ENCODE measurements at places on chromosomes 1 and 21.

DNA sequence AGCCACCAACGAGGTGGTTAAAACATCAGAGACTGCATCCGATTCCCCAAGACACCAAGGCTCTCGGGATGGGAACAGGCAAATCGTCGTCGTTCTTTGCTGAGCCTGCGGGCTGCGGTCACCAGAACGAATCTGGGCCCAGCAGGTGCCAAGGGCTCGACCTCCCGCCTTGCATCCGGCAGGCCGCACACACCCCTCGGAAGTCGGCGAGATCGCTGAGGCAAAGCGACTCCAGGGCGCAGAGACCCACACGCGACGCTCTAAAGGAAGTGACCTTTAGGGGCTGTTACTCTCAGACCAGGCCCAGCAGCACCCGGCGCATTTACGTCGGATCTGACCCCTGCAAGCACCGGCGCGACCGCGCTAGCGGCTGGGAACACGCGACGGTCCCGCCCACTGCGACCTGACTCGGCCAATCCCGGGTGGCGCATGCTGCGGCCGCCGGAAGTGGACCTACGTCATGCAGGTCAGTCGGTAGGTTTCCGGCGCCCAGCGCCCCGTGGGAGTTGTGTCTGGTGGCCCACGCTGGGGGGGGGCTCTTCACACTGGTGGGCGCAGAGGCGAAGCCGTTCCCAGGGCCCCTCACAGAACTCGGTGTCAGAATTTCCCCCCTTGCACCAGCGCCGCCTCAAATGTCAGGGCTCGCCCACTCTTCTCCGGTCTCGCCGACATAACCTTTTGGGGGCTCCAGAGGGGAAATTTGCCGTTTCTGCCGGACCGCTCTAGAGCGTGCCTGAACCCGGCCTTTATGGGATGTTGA lies 7.5 kb upstream of the PARK7 start:
- DNase-seq: peak; percentile 83

DNA sequence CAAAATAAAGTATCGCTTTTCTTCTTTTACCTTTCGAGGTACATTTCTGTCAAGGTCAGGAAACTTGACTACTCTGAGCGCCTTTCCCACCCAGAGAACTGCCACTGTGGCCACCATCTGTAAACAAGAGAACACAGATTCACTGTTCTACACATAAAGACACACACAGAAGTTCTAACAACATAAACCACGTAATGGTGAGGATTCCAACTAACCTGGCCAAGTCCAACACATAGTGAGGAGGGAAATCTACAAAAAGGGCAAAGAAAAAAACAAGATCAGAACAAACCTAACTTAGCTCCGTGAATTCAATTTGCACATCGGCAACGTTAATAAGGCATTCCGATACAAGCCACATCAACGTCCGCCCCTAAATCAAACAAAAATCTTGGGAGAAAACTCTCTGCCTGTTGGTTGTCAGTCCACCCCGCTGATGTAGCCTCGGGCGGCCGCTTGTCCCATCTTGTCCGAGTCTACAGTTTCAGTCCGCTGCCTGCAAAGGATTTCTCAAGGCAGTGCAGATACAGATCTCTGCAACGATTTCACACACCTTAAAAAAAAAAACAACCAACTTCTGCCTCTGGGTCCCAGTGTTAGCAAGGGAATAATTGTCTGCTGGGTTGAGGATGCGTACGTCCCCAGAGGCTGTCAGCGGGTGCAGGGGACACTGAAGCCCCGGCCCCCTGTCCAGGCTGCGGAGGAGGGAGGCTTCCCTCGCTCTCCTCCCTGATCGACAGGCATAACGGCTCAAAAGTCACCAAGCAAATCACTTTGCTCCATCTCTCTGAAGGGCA lies 1.0 kb downstream of the SLC35D1 start:
- peak; percentile 60 for DNase-seq

DNA sequence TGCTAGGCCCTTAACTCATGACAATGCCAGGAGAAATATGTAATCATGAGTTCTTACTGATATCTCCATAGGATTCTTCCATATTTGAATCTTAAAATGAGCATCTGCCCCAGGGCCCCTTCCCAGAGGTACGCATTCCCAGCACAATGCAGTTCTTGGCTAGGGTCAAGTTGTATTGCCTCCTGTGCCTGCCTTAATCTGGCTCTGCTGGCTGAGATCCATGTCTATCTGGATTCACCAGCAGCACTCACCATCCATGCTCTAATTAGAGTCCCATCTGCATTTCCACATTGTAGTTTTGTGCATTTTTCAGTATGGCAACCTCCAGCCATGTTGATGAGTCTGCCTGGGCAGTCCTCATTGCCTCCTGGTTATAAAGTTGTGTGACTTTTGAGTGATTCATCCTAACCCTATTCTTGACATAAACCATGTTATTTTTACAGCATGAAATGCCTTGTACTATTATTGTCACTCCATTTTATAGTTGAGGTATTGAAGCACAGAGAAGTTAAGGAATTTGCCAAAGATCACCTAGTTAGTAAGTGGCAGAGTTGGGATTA lies 55.9 kb downstream of the CAMSAP2 start:
- DNase-seq: no peak

GRCh38 chr1:24186711-24186992 lies 437 bp downstream of the IFNLR1 start:
- DNase-seq: no peak

- no peak for DNase-seq
Measured at GRCh38 chr1:226711976-226712741, 26.9 kb downstream of the ITPKB start.

- DNase-seq: no peak
Measured at GRCh38 chr1:29451368-29451892, 215.1 kb downstream of the PTPRU start.

GRCh38 chr1:41612953-41613352 lies 128.5 kb upstream of the EDN2 start:
- DNase-seq: no peak

GRCh38 chr1:37400466-37401225 lies 73.7 kb upstream of the ZC3H12A start:
- no peak for DNase-seq

GRCh38 chr1:192888574-192888973 lies 79.7 kb downstream of the RGS2 start:
- no peak for DNase-seq

DNA sequence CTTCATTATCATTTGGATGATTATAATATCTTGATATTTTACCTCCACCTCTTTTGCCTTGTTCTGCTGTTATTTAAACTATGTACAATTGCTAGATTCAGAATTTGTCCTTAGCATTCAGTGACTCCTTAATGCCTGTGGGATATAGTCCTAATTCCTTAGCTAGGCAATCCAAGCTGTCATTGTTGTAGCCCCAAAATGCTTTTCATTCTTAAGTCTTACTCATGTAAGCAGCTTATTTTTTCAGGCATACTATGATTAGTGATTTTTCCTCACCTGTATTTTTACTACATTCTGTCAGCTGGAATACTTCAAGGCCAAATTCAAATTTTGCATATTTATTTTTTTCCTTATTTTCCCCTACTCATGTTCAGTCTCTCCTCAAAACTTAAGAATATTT lies 13.4 kb downstream of the PKN2 start:
- no peak for DNase-seq

DNA sequence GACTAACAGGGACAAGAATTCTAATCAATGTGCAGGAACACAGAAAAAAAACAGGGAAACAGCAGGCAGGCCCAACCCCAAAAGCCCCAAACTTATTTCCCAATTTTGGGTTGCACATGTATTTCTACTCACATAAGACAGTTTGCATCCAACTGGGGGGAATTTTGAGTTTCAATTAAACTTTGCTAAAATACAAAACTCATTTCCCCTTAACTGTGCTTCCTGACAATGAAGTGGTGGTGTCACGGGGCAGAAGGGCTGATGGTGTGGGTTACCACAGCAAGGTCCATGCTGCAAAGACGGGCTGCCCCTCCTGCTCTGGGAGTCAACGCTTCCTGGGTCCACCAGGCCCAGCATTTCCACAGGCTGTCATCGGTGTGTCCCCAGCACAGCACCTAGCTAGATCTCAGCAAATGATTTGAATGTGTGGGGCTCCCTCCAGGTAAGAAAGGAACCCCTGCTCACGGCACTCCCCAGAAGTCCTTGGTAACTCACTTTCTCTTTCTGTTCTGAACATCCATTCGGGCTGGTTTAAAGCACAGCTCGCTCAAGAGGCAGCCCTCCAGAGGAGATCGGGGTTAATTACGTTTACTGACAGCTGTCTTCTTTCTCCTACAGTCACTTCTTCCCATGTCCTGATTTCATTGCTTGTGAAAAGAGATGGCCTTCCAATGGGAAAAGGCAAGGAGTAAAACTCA lies 27.4 kb downstream of the HIVEP3 start:
- DNase-seq: no peak

- DNase-seq: no peak
Measured at GRCh38 chr1:30955448-30956015, 47.0 kb upstream of the SDC3 start.

DNA sequence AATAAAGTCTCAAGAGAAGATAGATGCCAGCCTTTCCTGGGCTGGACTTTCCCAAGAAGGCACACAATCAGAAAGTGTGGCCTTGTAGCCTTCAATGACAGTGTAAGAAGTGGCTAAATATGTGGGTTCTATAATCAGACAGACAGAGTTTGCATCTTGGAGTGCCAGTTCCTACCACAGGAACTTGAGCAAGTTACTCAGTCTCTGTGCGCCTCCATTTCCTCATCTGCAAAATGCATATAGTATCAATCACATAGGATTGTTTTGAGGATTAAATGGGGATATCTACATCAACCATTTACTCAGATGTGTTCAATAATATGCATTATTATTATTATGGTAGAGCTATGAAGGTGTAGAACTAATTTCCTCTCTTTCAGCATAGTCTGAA lies 176.8 kb upstream of the PTBP2 start:
- DNase-seq: no peak

DNA sequence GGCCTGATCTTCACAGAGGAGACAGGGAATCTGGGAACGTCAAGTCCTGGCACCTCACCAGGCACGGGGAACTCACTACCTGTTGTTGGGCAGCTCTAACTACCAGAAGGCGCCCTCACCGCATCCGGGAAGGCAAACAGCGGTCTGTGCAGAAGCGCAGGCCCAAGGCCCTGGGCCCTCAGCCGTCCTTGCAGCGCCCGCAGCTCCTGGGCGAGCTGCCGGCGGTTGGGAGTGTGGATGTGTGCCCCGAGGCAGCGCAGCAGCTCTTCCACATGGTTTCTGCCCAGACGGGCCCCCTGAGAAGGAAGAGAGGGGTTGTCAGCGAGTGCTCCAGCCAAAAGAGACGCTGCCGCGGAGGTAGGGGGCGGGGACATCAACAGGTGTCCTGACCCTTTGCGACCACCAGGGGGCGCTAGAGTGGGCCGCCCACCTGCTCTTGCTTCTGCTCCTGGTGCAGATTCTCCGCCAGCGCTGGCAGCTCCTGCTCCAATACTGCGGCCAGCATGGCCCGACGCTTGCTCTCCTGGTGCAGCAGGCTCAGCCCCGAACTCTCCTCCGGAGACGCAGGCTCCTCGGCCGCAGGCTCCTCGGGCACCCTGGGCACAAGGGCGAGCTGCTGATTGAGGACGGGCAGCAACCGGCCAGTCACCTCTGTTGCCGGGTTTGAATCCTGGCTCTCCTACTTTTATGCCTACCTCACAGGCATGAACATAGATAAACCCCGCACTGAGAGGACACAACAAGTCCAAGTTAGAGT lies 9.3 kb downstream of the MAP3K6 start:
- DNase-seq: no peak

- DNase-seq: no peak
Measured at GRCh38 chr1:27770293-27770830, 2.7 kb upstream of the STX12 start.

DNA sequence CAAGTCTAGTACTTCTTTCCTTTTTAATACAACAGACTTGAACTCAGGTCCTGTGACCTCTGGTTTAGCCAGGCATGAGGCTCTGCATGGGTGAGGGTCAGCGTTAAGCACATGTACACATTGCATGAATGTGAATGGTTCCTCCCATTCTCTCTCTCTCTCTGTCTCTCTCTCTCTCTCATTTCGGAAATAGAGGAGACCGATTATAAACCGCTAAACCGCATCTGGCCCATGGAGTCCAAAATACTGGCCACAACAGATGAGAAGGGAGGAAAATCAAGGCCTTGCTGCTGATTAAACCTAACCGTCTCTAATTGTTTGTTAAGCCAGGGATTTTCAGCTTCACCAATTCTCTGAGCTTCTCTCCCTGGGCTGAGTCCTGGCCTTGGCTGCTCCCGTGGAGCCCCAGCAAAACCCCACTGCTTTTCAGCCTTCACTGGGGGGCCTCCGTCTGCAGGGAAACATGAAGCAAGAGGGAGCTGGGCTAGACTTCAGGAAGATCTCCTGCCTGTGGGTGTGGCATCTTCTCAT lies 6.6 kb downstream of the RSPO1 start:
- DNase-seq: no peak

DNA sequence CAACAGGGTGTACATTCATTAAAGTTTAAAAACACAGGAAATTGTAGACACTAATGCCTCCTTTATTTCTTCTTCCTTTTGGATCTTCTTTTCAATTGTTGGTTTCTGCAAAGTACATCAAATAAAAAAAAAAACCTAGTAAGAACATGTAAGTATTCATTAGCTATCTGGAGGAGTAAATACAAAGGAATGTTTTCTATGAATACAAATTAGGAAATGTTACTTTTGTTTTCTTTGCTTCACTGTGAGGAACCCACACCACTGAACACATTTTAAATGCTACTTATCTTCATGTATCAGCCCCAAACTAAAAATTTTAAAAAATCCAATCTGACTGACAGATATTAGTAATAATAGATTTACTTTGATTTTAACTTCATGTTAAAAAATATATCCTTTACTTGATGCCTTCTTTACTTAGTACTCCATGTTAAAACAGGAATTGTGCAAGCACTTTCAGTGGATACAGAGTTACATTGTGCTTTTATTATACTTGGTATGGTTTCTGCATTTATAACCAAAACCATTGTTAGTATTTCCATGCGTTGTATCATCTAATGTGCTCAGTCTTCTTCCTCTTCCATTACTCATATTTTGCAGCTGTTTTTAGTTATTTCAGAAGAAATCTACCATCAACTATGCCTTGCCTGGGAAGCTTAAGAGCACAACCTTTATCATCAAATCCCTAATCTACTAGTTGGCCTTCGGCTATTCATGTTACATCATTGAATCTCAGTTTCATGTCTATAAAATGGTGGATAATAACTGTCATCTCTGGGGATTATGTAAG lies 236.9 kb upstream of the DPYD start:
- DNase-seq: no peak

- DNase-seq: no peak
Measured at GRCh38 chr1:23718482-23718881, 24.8 kb upstream of the ELOA start.

Measured in left renal cortex interstitium (tissue), 4 donors.